Activated naive CD4-positive, alpha-beta T cell (primary cell): ENCODE measurements at places on chromosomes 16 and 17.

GRCh38 chr17:76544546-76545365 is 4.9 kb downstream of the PRCD start:
- DNase-seq, result no peak

DNA sequence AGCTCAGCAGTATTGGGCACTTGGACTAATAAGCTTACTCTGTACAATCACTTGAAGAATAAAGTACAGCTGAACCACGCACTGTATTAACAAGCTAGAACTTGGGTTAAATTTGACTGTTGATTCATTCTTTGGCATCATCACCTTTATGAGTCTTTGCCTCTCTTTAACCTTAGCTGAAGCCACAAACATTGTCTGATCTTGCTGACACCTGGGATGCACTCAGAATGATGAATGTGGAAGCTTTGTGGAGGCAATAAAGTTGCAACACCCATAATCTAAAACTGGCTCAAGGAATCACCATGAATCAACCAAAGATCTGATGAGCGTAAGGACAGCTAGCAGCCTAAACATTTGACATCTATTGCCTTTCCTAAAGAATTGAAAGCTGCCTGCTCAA is 590.6 kb upstream of the SOX9 start:
- no peak for DNase-seq

- DNase-seq, result no peak
Measured at GRCh38 chr17:75559958-75560533, 27.6 kb upstream of the MYO15B start.

DNA sequence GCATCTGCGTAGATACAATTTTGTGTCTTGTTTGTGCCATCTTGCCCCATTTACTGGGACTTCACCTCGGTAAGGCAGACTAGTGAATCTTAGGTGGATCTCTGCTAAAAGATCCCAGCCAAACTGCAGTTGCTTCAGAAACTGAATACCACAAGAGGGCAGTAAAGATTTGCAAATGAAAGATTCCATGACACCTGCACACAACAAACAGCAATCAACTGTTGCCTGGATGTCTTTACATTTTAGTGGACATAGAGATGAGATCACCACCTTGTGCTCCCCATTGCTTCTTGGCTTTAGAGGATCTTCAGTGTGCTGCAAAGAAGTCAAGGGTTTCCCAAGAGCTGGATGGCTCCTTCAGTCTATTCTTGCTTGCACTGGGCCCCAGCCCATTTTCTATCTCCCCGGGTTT is 119.2 kb upstream of the CACNG5 start:
- no peak for DNase-seq

- DNase-seq, result peak; percentile 48
Measured at GRCh38 chr17:80861892-80862291, 129.7 kb upstream of the CHMP6 start.

- no peak for DNase-seq
Measured at GRCh38 chr17:28170771-28171170, 128.3 kb downstream of the NLK start.

DNA sequence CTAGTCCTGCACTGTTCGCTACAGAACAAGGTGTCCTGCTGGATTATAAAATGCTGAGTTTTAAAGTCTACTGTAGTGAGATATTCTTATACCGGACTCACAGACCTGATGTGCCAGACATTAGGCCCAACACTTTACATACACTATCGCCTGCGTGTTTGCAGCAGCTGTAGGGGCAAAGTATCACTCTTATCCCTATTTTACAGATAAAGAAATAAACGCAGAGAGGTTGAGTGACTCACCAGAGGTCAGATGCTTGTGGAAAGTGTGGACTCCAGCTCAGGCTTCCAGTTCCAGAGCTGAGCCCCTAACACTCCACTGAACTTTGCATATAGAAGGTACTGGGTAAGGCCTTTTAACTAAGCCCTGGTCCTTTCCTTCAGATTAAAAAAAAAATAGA is 47.4 kb downstream of the PLXDC1 start:
- no peak for DNase-seq

GRCh38 chr16:12319428-12320035 is 343.0 kb downstream of the SNX29 start:
- DNase-seq, result no peak

DNA sequence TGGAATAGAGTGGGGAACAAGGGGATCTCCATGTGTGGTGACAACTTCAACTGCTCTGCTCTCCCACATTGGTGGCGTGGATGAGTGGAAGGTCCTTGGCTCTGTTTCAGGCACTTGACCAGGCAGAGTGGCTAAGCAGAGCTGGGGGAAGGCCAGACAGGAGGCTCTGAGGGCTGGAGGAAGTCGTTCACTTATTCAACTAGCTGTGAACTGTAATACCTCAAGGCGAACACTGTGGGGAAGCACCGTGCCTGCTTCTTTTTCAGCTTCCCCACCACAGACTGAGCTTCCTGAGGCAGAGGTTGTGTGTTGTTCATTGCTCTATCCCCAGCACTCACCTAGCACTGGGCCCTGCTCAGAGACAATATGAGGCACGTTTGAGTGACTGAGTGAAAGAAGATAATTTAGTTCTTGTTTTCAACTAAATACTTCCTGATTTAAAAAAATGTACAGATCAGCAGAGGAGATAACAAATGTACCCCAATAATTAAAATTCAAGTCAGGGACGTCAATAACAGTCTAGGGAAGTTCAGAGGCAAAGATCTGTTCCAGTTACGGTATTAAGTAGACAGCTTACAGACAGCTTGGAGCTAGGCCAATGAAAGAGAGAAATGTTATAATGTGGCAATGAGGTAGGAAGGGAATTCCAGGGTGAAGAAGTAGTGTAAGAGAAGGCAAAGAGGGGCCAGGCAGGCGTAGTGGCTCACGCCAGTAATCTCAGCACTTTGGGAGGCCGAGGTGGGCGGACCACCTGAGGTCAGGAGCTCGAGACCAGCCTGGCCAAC is 34.7 kb downstream of the MYO18A start:
- no peak for DNase-seq

DNA sequence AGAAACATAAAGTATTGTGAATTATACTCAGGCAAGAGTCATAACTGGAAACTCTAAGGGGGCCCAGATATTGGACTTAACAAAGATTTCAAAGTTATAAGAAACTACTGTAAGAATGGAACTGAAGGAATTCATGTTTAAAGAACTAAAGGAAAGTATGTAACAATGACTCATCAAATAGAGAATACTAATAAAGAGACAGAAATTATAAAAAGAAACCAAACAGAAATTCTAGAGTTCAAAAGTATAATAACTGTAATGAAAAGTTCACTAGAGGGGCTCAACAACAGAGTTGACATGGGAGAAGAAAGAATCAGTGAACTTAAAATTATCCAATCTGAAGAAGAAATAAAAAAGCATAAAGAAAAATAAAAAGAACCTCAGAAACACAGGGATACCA is 55.4 kb downstream of the ADCY9 start:
- no peak for DNase-seq

DNA sequence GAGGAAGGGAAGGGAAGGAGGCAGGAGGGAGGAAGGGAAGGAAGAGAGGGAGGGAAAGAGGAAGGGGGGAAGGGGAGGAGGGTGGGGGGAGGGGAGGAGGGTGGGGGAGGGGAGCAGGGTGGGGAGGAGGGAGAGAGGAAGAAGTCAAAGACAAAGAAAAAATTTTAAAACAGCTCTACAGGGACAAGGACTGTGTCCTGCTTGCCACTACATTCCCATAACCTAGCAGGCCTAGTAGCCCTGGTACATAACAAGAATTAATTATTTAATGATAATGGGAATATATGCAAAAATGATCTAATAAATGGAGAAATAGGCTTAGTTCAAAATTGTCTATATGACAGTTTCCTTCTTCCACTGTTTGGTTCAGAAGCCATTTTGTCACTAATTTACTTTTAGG is 47.6 kb upstream of the NOG start:
- DNase-seq, result no peak

- no peak for DNase-seq
Measured at GRCh38 chr16:3173892-3174617, 13.9 kb upstream of the OR1F1 start.

- no peak for DNase-seq
Measured at GRCh38 chr17:78197147-78197832, 10.1 kb downstream of the AFMID start.

GRCh38 chr17:50966163-50966666 is 100.1 kb upstream of the TOB1 start:
- DNase-seq, result no peak

DNA sequence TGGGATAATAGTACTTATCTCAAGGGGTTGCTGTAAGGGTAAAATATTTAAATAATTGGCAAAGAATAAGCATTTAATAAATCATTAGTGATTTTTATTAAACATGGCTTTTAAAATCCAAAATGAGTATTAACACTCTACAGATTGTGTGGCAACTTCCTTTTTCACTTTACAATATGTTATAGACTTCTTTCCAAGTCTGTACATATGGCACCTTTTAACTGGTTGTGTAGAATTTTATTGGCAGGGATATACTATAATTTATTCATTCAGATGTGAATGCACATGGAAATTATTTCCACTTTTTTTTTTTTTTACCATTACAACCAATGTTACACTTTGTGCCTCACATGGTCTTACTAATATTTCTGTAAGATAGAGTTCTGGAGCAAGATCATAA is 15.7 kb upstream of the NLRP1 start:
- no peak for DNase-seq

DNA sequence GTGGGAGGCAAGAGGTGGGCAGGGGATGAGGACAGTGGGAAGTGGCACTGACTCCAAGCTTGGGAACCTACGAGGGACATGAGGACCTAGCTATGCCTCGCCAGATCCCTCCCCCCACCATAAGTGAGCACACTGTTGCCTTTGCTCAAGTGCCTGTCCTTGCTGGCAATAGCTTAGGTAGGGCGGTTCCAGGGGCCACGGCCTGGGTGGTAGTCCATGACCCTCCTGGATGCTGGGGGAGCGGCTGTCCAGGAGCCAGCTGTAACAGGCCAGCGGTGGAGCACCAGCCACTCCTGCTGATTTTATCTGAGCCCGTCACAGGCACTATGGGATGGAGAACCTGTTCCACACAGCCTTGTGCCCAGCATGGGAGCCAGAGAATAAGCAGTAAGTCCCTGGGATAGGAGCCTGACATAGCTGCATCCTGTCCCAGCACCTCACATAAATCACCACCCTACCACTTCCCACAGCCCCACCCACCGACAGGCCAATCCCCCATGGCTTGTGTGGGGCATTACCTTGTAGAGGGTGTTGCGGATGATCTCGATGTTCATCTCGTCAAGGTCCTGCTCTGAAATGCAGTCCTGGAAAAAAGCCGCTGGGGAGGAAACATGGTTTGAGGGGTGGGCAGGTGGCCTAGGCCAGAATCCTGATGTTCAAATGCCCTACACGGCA is 11.8 kb downstream of the HSD11B2 start:
- DNase-seq, result no peak

DNA sequence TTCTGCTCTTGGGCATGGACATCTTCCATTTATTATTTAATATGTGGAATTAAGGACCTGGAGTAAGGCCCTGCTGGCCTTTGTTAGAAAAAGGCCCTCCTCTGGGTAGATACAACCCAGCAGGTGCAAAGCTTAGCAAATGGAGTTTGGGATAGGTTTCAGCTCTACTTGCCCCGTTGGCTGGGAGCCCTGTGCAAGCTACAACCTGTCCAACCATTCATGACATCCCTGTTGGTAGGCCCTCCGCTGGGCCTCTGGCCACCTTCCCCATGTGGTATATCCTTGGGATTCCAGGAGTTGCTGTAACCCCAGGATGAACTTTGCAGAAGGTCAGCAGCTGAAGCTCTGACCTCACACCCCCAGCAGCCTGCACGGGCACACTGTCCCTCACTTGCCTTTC is 6.4 kb downstream of the NGFR start:
- DNase-seq, result no peak

GRCh38 chr16:87297918-87298631 is 19.1 kb downstream of the C16orf95 start:
- DNase-seq, result no peak

DNA sequence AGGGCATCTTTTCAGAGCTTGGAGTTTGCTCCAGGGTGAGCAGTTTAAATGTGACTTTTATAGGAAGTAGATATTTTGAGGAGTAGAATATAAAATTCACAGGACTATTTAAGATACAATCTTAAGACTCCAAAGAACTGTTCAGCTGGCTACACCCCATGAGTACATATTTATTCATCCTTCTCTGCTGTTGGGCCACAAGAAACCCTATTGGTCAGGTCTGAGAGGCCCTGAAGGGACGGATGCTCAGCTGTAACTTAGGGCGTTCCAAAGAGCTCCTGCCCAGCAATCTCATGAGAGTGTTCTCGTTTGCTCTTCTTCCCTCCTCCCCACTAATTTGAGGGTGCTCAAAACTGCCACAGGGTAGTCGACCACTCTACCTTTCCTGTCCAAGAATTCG is 7.3 kb downstream of the ST6GALNAC2 start:
- no peak for DNase-seq

DNA sequence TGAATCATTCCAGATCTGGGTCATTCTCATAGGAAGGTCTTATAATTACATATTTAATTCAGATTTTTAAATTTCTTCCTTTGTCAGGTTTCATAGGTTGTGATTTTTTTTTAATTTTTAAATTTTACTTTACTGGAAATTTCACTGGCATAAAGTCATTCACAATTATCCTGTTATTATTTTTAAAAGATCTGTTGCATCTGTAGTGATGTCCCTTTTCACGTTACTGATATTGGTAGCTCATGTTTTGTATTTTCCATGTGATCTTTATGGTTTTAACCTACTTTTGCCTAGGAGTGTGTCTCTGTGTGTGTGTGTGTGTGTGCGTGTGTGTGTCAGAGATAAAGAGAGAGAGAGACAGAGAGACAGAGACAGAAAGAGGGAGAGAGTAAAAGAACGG is 216.6 kb upstream of the KCNJ16 start:
- DNase-seq, result no peak
